NCI-H2171 (cell line): ENCODE measurements at places on chromosomes 2 and 18.

DNA sequence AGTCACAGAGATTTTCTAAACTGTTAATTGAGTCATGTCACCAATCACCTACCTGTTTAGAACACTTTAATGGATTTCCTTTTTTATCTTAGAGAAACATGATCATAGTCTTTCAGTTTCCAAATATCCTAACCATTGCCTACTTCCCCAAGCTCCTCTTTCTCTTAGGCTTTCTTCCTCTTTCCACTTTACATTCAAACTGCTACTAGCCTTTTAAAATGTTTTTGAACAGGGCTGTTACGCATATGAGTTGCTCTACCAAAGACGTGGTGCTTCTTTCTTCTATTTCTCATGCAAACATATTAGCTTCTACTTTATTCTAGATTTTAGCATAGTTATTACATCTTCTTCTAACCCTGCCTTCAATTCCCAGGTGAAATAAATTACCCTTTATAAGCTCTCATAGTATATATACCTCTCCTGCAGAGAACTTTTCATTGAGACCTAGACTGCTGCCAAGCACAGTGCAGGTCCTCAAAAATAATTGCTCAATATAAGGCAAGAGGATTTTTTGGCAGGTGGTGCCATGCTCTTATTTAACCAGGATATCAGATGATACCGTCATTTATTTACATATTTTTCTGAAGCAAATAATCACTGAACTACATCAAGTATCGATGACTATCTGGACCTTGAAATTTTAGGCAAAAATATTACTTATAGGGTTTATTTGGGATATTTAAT, 937.1 kb downstream of the TSN start:
- DNase-seq: no peak

- peak; percentile 43 for DNase-seq
Measured at GRCh38 chr2:23745068-23745725, 181.7 kb downstream of the ATAD2B start.

- no peak for DNase-seq
Measured at GRCh38 chr2:28354920-28355520, 37.6 kb upstream of the FOSL2 start.

DNA sequence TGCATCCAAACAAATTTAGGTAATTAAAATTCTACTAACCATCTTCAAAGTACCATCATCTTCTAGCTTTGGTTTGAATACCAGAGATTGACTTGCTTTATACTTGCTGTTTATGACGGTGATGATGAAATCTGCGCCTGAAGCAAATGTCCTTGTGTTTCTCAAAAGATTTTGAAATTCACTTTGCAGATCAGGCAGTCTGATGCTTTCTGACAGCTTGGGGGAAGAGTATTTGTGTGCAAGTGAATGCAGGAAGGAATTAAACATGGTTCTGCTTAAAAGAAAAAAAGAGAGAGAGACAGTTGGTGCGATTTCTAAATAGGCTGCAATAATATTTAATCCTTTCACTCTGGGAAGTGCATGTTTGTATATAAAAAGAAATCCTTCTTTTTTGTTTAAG, 29.6 kb downstream of the CSRNP3 start:
- no peak for DNase-seq

GRCh38 chr2:238381341-238382115, 45.2 kb upstream of the ASB1 start:
- DNase-seq: no peak

DNA sequence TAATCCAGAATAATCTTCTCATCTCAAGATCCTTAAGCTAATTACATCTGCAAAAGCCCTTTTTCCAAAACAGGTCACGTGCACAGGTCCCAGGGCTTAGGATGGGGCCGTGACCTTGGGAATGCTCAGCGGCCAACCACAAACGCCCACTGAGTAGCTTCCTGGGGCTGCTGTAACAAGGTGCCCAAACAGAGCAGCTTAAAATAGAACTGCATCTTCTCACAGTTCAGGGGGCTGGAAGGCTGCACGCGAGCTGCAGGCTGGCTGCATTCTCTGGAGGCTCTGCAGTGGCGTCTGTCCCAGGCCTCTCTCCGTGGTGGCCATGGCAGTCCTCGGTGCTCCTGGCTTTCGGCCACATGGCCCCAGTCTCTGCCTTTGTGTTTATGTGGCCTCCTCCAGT, 31.9 kb downstream of the ADI1 start:
- DNase-seq: no peak
